NCI-H1694 (cell line): ENCODE measurements at places on chromosomes 1 and 21.

GRCh38 chr1:26516987-26517765 lies 12.4 kb upstream of the RPS6KA1 start:
- DNase-seq: no peak

- no peak for DNase-seq
These were observed 5.9 kb downstream of the TTC39A start for GRCh38 chr1:51324251-51325010.

DNA sequence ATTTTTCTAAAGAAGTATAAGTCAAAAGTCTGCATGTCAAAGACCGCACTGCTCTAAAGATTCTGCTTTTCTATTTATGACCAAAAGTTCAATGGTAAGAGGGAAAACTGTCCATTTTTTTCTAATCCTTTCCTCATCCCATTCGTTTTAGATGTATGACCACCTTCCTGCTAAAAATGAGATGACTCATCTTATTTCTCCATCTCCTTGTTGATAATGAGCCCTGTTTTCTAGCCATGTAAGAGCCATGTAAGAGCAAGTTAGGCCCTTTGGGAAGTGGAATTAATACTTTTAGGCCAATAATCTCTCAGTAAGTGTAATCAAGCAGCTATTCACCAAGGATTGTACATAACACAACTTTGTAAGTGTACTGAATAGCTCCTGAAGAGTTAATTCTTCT lies 475.6 kb upstream of the B3GALT2 start:
- DNase-seq: no peak

- DNase-seq: no peak
These were observed 7.7 kb downstream of the IFNLR1 start for GRCh38 chr1:24179251-24179840.

- no peak for DNase-seq
These were observed 120.9 kb downstream of the SYT2 start for GRCh38 chr1:202589190-202589930.

DNA sequence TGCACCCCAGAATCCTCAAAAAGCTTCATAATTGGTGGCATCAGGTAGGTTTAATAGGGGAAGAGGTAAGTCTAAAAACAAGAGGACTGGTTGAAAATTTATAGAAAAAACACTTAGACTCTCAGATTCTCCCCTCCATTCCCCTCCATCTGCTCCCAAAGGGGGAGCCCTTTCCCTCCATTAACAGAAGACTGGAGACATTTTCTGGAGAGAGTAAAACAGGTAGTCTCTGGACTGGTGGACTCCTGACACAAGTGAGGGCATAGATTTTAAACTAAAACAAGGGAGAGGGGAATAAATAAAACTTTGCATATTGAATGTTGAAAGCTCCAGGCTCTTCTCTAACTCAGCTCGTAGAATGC lies 54.0 kb upstream of the IPO9 start:
- DNase-seq: no peak

DNA sequence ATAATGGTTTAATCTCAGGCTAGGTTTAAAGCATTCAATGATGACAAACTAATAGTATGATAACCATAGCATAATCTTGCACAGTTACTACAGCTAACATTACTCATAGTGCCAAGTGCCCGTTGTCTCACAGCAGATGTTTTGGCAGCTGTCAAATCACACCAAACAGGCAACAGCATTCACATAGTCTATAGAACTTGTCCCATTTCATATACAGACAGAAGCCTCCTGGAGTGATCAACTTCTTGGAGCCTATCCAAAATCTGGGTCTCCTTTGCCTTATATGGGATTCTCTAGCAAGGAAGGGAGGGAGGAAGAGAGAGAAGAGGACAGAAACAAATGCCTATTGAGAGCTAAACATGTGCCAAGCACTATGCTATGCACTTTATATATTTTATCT lies 250.6 kb upstream of the ZP4 start:
- DNase-seq: peak; percentile 35

DNA sequence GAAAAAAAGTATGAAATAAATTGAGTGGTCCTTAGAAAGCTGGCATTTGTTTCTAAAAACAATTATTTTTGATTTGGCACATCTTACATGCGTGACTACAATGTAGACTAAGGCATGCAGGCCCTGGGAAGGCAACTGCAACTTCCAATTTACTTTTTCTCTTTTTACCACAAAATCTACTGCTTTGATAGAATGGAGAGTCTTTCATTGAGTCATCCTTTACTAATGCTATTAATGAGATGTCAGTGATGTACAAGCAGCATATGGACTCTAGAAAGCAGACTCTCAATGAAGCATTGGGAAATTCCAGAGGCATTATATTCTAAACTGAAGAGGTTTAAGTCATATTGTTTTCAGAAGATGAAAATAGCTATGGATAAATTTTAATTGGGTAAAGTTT lies 29.6 kb upstream of the PRRX1 start:
- no peak for DNase-seq

GRCh38 chr1:40439247-40439646 lies 11.0 kb upstream of the ZFP69B start:
- DNase-seq: no peak

DNA sequence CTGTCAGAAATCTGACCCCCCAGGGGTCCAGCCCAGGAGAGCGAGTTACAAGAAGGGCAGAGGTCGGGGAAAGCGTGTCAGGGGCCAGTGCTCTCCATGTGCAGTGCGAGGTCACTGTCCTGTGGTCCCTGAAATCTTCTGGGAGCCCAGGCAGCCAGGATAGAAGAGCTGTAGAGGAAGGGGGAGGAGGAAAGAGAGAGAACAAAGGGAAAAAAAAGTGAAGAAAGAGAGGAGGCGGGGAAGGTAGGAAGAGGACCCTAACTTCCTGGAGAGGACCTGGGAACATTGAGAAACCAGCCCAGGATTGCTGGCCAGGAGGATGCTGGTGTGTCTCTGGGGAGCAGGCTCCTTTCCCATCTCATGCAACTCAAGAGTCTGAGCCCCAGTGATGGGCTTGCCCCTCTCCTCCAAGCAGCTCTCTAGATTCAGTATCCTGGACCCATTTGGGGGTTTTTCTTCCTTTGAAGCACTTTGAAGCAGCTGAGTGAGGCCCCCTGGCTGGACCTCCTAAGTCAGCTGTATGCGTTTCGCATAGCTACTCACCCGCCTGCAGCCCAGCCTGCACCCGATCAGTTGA lies 6.8 kb upstream of the INAVA start:
- DNase-seq: no peak

DNA sequence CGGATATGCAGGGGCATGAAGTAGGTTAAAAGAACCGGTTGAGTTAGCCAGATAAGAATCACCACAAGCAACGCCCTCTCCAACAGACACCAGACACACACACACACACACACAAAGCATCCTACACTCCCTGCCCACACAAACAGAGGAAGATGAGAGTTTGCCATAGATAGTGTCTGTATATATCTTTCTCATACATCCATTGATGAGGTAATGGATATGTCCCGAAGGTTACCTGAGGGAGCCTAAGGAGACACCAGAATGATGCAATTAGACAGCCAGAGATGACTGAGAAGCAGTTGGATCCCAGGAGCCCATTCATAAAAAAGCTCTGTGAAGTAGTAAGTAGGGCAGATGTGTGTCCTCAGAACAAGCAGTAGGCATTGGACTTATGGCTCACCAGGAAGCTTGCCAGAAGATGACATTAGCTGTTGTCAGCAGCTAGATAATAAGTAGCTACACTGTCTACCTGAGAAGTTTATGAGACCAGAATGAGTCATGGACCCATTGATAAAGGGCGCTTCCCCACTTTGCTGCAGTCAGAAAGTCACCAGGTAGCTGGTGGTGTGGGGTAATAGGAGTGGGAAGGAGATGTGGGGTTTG lies 247.0 kb downstream of the KCNT2 start:
- no peak for DNase-seq

DNA sequence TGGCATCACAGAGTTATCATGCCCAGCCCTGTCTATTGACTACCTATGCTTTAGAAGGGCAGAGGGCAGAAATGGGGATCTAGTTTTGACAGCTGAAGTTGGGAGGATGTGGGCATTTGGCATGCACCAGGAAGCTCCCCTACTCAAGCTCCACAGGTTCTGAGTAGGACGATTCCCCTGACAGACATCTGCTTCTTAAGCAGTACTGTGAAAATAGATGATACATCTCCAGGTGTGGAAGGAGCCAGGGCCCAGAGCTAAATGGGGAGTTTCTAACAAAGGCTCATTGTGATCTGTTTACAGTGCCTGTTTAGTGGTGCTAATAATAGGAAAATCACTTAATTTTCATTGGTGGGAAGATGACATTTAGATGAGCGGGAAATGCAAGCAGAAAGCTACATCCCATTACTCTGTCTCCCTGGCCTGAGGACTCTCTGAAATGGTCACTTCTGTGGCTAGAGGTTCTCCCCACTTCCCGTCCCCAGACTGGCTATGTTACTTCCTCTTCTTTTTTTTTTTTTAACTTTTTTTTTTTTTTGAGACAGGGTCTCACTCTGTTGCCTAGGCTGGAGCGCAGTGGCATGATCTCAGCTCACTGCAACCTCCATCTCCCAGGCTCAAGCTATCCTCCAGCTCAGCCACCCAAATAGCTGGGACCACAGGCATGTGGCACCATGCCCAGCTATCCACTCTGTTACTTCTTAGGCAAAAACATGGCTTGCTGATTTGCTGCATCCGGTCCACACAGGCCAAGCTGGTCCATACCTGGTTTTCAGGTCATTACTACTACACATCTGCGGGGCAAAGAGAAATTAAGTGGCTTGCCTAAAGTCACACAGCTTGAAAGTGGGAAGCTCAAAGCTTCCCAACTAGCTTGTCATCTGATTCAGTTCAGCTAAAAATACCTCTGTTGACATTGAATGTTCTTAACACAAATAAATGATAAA lies 23.2 kb upstream of the CNIH3 start:
- no peak for DNase-seq

DNA sequence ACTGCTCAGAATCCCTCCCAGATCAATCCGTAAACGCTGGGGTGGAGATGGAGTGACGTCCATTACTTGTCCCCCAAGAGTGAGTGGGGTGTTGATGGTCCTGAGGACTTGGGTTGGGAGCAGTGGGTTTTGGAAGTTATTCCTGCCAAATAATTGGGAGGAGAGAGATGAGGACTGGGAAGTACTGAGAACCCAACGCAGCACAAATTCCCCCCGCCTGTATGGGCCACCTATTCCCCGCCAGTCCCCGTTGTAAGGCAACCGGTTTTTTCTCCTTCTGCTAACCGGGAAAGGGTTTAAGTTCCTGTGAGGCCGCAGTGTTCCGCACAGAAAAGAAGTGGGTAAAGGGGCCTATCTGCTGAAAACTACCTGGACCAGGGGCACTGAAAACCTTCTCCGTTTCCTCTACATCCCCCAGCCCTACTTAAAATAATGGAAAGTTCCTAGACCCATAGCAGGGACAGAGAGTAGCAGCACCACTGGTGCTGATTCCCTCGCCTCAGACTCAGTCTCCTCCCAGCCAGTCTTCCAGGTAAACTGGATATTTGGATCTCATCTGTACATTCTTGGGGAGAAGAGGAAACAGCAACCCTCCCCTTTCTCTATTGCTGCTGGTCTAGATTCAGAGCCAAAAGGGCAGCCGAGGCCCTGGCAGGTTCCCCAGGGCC lies 738 bp downstream of the LURAP1 start:
- DNase-seq: no peak

DNA sequence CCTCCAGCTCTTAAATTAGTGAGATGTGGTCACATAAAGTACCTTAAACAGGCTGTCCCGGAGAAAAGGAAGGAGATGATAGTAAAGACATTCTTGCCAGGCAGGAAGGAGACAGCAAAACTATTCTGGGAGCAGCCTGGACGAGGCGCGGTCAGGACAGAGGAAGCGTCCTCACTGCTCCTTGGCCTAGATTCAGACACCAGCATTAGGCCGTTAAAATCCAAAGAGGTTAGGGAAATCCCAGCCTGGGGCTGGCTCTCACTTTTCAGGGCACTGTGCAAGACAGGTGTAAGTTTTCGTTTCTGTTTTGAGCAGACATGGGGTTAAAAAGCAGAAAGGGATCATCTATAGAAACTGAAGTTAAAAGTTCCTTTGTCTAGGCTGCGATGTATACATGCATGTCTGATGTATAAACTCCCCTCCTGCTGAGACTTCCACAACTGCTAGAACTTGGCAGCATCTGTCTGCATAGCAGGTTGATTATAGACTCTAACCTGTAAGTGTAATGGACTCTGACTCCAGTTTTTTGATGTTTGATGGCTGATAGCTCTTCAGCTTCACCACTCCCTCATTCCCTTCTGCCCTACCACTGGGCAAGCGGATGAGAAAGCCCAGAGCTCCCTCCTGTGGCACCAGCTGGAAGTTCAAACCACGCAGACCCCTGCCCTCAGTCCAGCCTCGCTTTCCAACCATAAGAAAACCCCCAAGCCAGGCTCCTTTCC lies 21.5 kb downstream of the STPG1 start:
- peak; percentile 71 for DNase-seq

DNA sequence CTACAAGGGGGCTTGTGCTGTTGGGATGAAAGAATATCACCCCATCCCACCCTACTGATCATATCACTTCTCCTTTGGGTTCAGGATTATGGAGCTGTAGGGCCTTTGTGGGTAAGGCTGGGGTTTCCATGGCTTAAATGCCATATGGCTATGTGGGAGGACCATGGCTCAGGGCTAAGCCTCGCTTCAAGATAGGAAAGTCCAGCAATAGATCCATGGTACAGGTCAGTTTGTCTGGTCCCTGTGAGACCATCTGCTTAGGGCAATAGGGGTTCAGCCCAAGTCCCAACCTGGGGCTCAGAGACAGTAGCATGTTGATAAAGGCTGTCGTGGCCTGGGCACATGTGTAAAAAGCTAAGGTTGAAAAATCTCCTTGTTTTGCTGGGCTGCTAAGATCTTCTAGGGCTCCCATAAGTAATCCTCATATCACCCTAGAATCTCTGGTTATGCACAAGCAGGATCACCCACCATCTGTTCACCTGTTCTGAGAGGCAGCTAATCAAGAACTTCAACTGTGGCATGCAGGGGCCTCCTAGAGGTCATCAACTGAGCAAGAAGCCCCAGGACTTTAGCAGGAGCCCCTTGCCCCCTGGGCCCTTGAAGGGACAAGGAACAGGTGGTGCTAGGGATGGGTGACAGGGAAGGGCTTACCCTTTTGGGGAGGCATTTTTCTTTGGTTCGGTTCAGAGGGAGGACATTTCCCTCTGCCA lies 66.5 kb downstream of the UBE2T start:
- DNase-seq: no peak

GRCh38 chr1:155976062-155976912 lies 2.1 kb downstream of the ARHGEF2 start:
- peak; percentile 97 for DNase-seq

- DNase-seq: no peak
These were observed 51.2 kb downstream of the POFUT2 start for GRCh38 chr21:45236481-45236880.

DNA sequence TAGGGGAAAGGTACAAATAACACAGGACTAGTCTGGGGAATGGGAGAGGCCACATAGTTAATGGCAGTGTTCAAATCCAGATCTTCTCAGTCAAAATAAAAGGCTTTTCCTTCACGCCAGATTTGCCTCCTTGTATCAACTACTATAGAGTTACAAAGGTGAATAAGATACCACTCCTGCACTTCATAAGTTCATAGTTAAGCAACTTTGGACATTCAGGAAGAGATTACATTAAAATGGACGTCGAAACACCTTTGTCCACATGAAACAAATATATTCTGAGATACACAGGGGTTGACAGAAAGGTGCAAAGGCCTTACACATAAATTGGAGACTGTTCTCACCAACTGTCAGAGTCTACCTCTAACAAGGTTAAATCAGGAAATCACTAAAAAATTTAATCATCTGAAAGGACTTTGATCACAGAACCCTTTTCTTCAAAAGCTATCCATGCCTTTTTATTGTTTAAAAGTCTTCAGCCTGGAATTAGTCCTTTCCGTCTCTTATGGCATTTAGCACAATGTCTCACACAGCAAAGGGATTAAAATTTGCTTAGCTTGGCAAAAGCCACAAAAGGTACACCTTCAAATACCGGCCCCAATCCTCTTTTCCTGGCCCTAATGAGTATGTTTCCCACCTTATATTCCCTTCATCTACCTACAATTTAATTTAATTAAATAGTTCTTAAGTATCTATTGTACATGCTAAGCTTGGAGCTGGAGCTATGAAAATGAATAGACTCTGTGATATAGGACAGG lies 8.1 kb downstream of the F5 start:
- DNase-seq: no peak
